ENCODE measurements at places on chromosomes 3 and 15.

- DNase-seq, result no peak
Measured at GRCh38 chr3:126245811-126246727, 65.7 kb upstream of the ALDH1L1 start.

DNA sequence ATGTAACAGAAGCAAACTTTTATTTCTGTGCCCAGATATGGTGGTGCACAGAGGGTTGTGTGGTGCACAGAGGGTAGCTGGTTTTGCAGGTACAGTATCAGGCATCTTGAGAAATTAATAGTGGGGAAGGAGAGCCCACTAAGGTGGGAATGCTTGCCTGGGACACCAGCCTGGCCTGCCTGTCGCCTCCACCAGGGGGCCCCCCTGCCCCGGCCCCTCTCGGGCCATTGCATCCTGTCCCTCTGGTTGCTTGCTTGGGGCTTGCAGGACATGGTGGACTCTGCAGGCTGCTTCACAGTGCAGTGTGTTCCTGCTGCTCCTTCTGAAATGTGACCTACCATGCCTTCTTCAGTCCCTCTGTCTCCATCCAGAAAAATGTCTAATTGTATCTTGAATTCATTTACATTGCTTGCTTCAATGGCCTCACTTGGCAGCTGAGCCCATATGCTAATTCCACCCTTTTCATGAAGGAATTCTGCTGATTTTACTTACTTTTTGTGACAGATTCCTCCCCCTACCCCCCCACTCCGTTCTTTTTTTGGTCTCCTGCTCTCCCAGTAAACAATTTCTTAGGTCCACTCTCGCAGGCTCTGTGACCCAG is 73.6 kb downstream of the EEFSEC start:
- DNase-seq, result no peak

DNA sequence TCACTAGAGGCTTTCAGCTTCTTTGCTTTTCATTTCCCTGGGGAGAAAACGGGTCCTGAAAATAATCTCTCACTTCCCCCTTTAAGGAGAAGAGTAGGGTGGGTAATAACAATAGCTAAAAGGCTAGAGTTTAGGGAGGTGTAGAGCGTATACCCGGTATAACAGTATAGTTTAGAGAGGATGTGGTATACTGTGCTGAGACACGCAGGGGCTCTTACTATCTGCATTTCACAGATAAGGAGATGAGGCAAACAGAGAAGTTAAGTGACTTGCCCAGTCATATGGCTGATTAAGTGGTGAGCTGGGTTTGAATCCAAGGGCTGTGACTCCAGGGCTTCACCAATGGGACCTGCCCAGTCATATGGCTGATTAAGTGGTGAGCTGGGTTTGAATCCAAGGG is 15.0 kb upstream of the KCNMB3 start:
- DNase-seq, result no peak

DNA sequence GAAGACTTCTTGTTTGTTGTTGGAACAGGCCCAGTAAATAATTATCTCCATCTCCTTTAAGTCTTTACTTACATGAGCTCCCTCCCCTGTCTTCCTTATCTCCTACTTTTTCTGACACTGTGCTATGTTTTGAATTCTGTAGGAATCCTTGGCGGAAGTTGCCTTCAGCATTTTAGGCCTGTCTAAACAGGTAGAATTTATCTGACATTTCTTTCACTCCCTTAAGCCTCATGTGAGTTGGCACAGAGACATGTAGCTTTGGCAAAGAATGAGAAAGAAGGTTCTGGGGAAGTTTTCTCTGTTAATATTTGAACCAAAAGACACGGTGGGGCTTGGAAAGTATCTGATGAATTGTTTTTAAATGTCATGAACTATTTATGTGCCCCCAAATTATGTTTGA is 8.1 kb downstream of the MCTP2 start:
- DNase-seq, result no peak

Data from NCI-H2081 treated with DMSO at 0.1 percent for 48 hours (cell line).